Activated naive CD4-positive, alpha-beta T cell (primary cell): ENCODE measurements at places on chromosomes 3 and 15.
A peak's percentile ranks its signal among the peaks of the same experiment; 100 is the strongest.

GRCh38 chr3:159839561-159840379 lies 148.9 kb upstream of the IL12A start:
- no peak for DNase-seq

DNA sequence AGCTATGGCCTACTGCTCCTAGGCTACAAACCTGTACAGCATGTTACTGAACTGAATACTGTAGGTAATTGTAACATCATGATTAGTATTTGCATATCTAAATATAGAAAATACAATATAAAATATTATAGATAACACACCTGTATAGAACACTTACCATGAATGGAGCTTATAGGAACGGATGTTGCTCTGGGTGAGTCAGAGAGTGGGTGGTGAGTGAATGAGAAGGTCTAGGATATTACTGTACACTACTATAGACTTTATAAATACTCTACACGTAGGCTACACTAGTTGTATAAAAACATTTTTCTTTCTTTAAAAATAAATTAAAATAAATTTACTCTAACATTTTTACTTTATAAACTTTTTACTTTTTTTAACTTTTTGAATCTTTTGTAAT lies 224.0 kb upstream of the CBLB start:
- DNase-seq, result no peak

DNA sequence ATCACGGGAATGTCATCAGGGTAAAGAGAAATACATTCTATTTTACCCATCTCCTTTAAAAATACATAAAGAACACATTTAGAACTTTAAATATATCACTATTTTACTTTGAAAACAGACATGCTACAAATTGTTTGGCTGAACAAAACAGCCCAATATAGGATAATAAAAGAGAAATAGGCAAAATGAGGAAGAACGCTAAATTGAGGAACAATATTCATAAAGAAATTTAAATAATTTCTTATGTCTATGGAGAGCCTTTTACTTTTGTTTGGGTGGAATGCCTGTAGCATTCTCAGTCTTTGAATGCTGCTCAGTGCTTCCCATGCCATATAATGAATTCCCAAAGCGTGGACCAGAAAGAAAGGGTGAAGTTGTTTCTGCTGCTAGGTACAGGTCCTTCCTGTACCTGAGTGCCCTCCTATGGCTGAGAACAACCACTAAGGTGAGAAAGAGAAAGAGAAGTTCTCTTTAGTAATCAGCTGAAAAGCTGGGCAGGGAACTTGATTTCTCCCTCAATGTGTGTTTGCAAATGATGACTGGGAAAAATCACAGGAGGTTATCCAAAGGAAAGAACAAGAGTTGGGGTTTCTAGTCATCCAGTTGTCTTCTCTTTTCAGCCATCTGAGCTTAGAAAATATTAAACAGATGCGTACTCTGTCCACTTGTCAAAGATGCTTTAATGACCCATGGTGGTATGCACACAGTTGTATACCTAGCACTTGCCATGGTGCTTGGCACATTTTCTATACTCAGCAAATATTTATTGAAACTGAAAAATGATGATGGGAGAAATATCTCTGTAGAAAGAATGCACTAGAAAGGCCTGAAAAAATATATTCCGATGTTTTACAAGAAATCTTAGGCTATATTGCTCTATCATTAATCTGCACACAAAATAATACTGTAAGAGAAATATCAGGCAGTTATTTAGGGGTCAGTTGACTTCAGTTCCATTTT lies 404.6 kb downstream of the TIGIT start:
- DNase-seq, result no peak

GRCh38 chr15:24675332-24676144 lies at the start of gene NPAP1:
Gene NPAP1 (plus strand): TSS chr15:24675775. CDS start chr15:24675868, 93 bp downstream.
- DNase-seq, result no peak

- DNase-seq, result no peak
These were observed 102.6 kb downstream of the TFG start for GRCh38 chr3:100811779-100812507.

DNA sequence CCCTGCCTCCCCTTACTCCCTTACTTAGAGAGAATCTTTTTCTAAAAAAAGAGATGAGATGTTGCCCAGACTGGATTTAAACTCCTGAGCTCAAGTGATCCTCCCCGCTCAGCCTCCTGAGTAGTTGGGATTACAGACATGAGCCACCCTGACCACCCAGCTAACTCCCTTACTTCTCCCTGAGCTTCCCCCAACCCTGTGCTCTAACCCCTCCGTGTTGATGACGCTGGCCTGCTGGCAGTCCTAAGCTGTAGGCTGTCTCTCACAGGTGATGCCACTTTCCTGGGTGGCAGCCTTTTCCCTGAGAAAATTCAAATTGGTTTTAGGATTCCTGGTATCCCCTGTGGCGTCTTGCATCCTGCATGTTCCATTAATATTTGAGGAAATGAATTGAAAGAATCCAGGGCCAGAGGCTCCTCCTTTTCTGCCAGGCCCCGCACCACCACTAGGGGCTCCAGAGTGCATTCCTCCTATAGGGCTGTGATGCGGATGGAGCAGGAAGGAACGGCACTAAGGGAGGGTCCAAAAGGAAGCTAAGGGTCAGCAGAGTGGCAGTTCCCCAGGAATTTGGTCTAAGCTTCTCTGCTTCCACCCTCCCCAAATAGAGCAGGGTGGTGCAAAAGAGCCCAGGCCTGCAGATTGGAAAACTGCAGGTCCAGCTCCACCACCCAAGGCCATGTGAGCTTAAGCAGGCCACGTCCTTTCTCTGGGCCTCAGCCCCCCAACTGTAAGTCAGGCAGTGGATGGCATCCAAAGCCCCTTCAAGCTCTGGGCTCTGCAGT lies 101.1 kb downstream of the DAPK2 start:
- peak; percentile 28 for DNase-seq

DNA sequence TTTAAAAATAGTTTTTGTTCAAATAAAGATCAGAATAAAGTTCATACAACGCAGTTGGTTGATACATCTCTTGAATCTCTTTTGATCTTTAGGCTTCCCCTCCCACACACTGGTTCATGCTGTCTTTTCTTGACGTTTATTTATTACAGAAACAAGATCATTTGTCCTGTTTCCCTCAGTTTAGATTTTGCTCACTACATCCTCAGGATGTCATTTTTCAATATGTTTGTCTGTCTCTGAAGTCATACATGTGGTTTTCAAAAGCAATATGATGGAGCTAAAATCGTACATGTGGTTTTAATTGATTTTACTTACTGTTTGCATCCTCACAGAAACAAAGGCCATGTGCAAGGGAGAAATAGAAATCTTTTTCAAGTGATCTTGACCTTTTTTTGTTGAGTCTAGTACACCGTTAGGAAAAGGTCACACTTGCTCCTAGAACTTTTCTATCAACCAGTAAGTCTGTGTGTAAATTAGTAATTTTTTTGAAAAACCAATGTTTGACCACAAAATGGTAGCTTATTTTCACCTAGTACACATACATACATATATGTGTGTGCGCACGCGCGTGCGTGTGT lies 63.7 kb upstream of the SENP5 start:
- DNase-seq, result no peak

DNA sequence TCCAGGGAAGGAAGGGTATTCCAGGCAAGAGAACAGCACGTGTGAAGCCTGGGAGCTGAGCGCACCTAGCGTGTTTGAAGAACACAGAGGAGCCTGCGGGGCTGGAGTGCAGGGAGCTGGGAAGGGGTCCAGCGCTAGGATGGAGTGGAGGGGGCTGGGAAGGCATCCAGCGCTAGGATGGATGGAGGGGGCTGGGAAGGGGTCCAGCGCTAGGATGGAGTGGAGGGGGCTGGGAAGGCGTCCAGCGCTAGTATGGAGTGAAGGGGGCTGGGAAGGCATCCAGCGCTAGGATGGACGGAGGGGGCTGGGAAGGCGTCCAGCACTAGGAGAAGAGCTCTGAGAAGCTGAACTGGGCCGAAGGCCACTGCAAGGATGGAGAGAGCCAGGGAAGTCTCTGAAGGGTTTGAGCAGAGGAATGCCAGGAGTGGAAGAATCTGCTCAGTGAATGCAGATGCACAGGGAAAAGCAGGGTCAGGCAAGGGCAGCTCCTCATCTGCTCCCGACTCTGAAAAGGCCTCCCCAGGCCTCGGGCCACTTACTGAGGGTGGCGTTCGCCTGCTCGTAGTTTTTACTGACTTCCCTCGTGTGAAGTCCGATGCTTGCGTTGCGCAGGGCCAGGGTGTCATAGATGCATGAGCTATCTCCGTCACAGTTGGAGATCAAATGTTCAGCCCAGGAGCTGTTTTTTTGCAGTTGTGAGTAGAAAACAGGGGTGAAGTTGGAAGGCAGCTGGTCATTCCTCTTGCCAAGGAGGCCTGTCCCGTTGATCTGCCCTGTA lies 39.8 kb downstream of the MUC20 start:
- DNase-seq, result no peak

GRCh38 chr15:73617301-73617831 lies 15.8 kb downstream of the NPTN start:
- no peak for DNase-seq
